NCI-H526 (cell line): ENCODE measurements at places on chromosomes 1 and 21.

DNA sequence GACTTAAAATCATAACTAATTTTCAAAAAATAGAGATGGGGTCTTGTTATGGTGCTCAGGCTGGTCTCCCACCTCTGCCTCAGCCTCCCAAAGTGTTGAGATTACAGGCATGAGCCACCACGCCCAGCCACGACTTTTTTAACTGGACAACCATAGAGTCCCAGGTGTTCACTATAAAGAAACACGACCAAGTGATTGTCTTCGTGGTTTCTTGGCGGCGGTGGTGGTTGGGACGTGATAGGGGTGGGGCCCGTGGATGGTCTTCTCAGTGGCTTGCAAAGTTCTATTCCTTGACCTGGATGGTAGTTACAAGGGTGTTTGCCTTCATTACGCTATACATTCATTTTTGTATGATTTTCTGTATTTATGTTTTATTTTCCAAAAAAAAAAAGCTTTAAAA lies 34.6 kb upstream of the COX20 start:
- no peak for DNase-seq

GRCh38 chr1:200299571-200299970 lies 110.3 kb downstream of the ZNF281 start:
- DNase-seq = no peak

DNA sequence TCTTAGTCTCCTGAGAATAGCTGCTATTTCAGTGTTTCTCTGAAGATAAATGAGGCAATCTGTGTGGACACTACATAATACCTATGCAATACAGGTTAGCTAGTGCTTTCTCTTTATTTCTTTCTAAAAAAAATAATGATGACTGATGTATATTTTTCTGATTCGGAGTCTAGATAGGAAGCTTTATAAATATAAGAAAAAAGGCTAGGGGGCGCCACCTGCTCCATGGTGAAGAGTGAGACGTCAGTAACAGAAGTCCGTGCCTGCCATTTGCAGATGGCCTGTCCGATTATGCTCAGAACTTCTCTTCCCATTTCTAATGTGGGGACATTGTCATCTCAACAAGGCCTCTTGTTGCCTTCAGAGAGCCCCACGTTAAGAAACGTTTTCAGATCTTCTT lies 26.4 kb downstream of the QSOX1 start:
- peak; percentile 81 for DNase-seq

GRCh38 chr1:119948342-119949214 lies 52.3 kb upstream of the ADAM30 start:
- peak; percentile 91 for DNase-seq

DNA sequence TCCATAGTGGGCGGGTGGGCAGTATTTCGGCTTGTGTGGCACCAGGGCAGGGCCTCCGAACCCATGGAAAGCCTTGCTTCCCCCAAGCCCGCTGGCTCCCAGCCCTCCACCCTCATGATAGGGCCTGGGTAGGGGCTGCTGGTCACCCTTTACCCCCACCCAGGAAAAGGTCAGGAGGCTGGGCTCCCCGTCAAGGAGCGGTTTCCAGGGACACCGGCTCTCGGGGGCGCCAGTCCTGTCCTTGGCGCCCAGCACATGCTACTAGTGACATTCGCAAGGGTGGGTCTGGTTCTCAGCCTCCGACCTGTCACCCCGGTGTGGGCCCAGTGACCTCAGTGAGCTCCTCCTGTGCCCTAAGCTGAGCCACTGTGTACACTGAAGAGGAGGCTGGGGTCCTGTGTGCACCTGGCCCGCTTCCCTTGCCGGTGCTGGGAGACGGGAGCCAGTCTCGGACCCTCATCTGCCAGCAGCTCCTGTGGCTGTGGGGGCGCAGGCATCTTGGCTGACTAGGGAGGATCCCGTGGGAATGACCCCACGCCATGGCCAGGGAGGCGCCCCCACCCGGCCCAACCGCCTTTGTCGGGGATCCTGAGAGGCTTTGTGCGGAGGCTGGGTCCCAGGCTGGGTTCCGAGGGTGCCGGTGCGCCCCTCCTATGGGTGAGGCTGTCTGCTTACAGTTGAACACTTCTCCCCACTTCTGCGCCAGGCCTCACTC lies 54.6 kb downstream of the SKI start:
- DNase-seq = no peak

- no peak for DNase-seq
These were observed 32.8 kb downstream of the ELK4 start for GRCh38 chr1:205598841-205599668.

GRCh38 chr1:205376739-205377138 lies 20.0 kb upstream of the KLHDC8A start:
- DNase-seq = no peak

DNA sequence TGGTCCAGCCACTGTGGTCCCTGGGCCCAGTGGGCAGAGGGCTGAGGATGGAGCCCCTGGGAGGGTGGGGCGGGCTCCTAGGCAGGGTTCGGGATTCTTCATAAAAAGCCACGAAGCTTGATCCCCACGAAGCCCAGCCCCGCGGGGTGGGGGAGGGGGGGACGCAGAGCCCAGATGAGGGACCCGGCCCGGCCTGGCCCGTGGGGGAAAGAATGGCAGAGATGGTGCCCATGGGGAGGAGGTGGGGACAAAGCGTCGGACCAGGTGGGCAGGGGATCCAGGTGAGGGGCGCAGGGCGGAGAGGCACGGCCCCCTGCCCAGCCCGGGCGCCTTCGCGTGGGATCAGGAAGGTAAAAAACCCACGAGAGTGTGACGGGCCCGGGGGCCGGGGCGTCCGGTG lies 6.0 kb upstream of the SMIM12 start:
- no peak for DNase-seq

DNA sequence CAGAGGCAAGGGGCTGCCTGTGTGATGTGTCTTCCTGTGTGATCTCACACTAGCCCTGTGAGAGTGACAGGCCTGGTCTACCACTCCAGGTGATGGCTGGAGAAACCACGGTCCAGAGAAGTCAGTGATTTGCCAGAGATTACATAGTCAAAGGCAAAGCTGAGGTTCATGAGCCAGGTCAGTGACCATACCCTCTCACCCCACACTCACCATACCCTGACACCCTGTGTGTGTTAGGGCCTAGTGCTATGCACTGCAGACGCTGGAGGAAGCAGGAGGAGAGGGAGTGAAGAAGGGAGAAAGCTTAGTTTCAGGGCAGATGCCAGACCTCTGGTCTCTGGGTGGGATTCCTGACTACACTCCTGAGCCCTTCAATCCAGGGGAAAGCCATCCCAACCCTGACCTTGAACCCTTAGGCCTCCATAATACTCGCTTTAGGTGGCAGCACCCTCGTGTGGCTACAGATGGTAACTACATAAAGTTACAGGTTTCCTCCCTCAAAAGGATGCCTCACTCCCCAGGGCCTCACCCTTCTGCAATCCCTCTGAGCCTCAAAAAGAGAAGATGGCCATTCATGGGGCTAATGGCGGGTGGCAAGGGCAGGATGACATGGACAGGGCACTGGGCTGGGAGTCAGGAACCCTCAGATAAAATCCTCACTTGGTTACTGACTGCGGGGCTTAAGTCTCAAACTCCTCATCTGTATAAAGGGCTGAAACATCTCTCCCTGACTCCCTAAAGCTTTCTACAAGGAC lies 20.8 kb upstream of the SDC3 start:
- peak; percentile 85 for DNase-seq

DNA sequence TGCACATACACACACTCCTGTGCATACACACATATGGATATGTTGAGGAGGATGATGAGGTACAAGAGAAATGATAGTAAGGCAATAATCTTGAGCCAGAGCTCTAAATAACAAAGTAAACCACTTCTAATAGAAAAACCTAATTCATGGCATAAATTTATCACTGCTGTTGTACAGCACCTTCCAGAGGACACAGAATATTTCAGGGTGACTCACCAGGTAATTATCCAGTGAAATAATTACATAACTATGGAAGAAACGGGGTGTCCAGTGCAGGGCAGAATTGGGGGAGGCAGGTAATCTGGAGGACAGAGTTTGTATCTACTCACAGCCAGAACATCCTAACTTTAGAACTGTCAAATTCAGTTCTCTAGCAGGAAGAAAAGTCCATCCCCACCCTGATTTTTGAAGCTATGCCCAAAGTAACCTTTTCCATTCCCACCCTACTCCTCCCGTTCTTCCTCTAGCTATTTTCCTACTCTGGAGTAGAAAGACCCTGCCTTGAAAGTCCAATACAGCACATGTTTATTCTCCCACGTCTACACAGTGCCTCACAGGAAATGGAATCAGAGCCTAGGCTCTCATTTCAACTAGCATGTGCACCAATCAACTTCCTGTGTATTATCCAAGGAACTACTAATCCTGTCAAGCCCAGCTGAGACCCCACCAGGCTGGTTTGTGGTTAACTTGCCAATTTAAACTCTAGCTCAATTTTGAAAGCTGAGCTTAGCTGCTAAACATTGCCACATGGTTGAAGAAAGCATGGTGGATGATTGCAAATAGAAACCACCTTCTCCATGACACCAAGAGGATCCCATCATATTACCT lies 96.6 kb downstream of the PTPN14 start:
- no peak for DNase-seq

GRCh38 chr1:66360285-66360724 lies 173.6 kb upstream of the SGIP1 start:
- peak; percentile 57 for DNase-seq

DNA sequence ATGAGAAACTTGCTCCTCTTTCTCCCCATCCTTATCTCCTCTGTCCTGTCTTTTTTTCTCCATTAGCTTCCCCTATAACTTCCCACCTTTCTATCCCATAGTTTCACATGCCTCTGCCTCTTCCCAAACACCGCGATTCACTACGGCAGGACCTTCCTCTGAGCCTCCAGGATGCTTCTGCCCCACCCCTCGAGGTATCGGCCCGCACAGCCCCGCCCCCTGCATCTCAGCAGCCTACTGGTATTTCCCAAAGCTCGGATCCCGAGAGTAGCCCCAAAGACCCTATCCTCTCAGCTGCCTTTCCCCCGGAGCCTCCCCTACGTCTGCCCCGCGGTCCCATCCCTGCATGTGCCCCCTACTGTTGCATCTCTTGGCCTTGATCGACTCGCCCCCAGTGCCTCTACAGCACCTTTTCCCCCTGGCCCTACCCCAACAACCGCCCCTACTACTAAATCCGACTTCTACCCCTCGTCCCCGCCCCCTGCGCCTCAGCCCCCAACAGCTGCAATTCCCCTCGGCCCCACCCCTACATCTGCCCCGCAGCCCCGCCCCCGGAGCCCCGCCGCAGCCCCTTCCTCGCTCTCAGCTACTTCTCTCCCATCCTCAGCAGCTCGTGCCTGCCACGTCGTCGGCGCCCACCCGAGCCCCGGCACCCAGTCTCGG lies 512 bp downstream of the PIAS3 start:
- DNase-seq = peak; percentile 94

DNA sequence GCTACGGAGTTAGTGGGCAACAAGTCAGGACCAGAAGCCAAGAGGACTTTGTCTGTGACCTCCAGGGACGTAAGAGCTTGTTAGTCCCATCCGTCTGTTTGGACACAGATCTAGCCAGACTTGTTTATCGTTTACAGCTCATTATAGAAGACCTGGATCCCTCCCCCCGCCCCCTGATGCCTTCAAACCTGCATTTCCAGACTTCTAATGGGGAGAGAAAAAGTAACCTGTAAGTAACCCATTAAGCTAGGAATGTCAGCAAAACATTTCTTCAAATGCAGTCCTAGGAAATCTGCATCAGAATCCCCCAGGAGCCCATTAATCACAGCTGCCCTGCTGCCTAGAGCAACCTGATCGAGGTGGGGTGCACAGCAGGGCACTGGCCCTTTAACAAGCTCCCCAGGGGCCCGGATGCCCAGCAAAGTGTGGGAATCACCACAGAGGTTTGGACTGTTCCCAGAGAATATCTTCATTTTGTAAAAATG lies 1.4 kb upstream of the MAD2L2 start:
- no peak for DNase-seq

DNA sequence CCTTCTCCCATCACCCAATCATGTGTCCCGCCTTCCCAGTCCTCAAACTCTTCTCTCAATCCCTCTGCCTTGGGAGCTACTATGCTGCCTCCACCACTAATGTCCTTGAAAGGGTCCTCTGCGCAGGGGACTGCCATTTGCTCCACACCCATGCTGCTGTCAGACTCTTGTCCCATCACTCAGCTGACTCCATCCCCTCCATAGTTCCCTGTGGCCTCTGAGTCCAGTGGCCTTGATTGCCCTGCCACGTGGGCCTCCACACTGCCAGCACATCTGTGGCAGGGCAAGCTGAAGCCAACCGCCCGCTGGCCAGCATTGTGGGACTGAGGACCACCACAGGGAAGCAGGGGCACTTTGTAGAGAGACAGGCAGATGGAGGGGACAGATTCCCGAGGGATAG lies 1.3 kb upstream of the TNNT2 start:
- DNase-seq = no peak

DNA sequence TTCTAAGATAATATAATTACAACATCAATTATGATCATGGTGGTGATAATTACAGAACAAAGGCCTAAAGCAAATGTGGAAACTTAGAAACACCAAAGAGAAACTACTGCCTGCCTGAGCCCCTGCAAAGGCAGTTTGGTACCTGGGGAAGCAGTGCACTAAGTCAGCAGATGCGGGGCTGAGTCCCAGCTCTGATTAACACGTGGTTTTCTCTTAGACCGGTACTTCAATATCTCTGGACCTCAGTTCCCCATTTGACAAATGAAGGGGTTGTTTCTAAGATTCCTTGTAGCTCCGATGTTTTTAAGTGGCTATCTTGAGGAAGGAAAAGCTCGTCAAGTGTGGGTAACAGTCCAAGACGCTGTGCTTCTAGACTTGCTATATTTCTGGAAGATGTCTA lies 16.7 kb upstream of the PLEKHA6 start:
- DNase-seq = no peak

DNA sequence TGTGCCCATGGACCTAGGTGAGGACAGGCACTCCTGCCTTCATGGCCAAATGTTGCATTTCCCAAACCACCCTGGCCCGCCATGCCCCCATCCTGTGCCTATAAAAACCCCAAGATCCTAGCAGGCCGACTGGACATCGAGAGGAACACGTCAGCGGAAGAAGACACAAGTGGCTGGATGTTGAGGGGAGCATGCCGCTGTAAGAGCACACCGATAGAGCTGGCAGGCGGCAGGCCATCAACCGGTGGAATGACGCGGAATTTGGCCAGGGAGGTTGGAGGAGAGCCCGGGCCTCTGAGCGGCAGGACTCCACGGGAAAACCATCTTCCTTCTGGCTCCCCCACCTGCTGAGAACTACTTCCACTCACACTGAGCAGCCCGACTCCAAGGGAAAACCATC lies 361.1 kb upstream of the TMPRSS15 start:
- no peak for DNase-seq

GRCh38 chr1:198850196-198850595 lies 211.4 kb downstream of the PTPRC start:
- DNase-seq = no peak

DNA sequence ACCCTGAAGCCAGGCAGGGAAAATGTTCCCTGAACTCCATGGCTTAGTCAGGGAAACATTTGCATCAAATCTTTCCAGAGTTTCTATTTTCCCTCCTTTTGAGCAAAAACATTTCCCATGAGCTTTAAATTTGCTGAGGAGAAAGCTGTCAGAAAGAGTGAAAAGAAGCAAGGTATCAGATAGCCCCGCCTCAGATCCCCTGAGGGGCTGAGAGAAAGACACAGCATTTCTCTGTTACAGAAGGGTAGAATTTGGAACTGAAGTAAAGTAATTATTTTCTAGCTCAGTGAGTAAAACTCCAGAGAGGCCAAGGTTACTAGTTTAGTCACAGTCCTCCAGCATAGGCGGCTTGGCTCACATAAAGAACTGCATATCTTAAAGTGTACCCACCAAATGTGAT lies 10.6 kb downstream of the FMO1 start:
- no peak for DNase-seq

- no peak for DNase-seq
These were observed 91.9 kb downstream of the URB2 start for GRCh38 chr1:229717786-229718576.
